ENCODE measurements at places on chromosomes 13 and 19. TPM values are rescaled to one million over a fixed set of nuclear protein-coding genes. Genes with fewer than 3 reads are reported as not detected.

The CALR3 gene
- total RNA-seq, result not detected

DNA sequence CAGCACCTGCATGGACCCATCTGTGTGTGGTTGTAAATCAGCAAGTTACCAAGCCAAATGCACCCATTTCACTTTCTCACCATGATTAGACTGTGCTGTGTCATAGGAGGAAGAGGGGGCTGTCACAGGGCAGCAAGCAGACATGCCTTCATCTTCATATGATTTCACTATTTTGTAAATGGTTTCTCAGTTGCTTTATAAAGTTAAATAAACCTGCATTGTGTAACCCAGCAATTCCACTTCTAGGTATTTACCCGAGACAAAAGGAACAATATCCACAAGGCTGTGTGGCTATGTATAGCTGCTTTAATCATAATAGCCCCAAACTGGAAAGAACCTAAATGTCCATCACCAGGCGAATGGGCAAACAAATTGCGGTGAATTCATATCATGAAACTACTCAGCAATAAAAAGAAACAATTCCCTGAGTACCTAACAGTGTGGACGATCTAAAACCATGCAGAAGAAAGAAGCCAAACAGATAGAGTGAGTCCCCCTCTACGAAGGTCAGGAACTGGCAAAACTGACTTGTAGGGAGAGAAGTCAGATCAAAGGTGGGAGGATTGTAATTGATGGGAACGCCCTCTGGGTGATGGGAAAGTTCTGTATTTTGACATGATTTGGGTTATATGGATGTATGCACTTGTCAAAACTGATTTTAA, 185.4 kb downstream of the COL4A1 start:
- DNase-seq, result no peak

The WBP4 gene
- total RNA-seq, result 12.1 TPM

- DNase-seq, result no peak
Observed at GRCh38 chr13:112531263-112531794, 56.6 kb downstream of the TUBGCP3 start.

The FLT1 gene
- total RNA-seq, result 35.8 TPM

The GJB2 gene
- 5.9 TPM for total RNA-seq

The TTYH1 gene
- total RNA-seq, result 0.32 TPM

DNA sequence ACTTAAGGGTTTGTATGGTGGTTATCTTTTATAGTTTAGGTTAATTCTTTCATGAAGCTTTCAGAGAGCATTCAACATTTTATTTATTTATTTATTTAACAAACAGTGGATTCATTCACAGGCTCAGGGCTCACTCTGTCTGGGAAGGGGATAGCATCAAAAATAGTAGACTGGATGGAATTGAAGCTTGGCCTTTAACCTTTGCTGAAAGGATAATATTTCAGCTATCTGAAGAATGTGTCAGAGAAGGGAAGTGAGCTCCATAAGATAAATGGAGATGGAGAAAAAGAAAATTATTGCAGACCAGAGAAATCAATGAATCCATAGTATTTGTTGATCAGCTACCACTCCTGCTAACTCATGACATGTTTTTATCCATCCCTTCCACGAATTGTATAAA, 305.6 kb downstream of the COG6 start:
- DNase-seq, result no peak

DNA sequence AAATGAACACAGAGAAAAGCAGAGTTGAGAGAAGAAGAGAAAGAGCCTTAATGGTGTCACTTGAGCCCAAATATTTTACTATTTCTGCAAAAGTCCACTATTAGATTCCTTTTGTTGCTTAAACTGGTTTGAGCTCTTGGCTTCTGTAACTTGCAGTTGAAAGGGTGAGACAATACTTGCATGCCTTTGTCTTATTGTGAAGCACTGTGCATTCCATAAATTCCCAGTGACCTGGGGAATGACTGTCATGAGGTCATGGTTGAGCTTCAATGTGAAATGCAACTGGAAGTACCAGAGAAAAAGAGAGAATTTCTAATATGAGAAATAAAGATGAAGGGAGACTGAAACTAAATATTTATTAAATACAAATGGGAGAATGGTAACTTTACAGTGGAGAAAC, 310.9 kb downstream of the TDRD3 start:
- no peak for DNase-seq

The TIMM50 gene
- 52.4 TPM for total RNA-seq

GRCh38 chr13:36094478-36094877, 36.7 kb downstream of the DCLK1 start:
- no peak for DNase-seq

DNA sequence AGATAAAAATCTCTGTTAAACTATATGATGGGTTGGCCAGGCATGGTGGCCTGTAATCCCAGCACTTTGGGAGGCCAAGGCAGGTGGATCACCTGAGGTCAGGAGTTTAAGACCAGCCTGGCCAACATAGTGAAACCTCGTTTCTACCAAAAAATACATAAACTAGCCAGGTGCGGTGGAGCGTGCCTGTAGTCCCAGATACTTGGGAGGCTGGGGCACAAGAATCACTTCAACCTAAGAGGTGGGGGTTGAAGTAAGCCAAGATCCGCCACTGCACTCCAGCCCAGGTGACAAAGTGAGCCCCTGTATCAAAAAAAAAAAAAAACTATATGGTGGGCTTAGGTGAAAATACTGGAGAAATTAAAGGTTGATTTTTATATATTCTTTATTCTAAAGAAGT, 11.3 kb downstream of the TBC1D4 start:
- DNase-seq, result no peak

GRCh38 chr13:111978546-111978945, 88.4 kb upstream of the SOX1 start:
- DNase-seq, result no peak

GRCh38 chr13:29763436-29764180, 86.8 kb downstream of the UBL3 start:
- DNase-seq, result no peak

The ZNF568 gene
- total RNA-seq, result 17.9 TPM

The HIPK4 gene
- total RNA-seq, result not detected

GRCh38 chr19:33098055-33098534, 17.1 kb downstream of the GPATCH1 start:
- DNase-seq, result no peak

The LILRA1 gene
- not detected for total RNA-seq

- no peak for DNase-seq
Observed at GRCh38 chr13:26568132-26568815, 10.8 kb downstream of the WASF3 start.

GRCh38 chr13:101150998-101151397, 265.3 kb downstream of the NALCN start:
- no peak for DNase-seq

- no peak for DNase-seq
Observed at GRCh38 chr13:25876247-25876646, 175.6 kb downstream of the SHISA2 start.

The U2AF1L4 gene
- total RNA-seq, result 83.6 TPM

GRCh38 chr19:37655301-37655688, at the start of gene ZFP30:
TSS of gene ZFP30 (minus strand) at chr19:37655465. CDS start at chr19:37647822, 7,643 bp downstream.
- peak; percentile 82 for DNase-seq

- DNase-seq, result peak; percentile 57
Observed at GRCh38 chr19:32646556-32646955, 28.4 kb downstream of the ANKRD27 start.

- DNase-seq, result no peak
Observed at GRCh38 chr19:17627161-17627560, 61.0 kb downstream of the UNC13A start.

The TUBA3C gene
- total RNA-seq, result not detected

The C1QTNF9 gene
- total RNA-seq, result 0.14 TPM

DNA sequence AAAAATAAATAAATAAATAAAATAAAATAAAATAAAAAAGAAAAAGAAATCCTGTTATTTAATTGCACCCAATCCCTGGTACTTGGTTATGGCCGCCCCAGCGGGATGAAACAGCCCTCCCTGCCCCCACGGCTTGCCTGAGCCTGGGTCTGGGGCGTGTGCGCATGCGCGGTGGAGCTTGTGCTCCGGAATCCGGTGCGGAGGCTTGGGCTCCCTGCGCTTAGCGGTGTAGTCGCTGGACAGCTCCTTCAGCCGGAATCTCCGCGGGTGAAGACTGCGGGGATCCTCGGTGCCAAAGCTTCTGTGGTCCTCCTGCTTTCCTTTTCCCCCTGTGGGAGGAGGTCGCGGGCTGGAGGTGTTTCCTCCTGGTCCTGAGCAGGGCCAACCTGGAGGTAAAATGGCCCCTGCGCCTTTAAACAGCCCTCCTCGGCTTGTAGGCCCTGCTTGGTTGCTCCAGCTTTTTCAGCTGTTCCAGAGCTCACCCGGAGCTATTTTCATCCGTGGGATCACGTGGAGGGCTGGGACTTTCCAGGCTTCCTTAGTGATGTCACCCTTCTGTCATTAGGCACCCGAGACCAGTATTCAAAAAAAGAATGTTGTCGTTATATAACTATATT, at the start of gene PLA2G4C:
Gene PLA2G4C (minus strand): TSS at position 468 of the 617 bp plus-strand sequence. CDS start 4,288 bp downstream, outside the sequence.
- DNase-seq, result peak; percentile 88

The VN1R4 gene
- not detected for total RNA-seq

The F10 gene
- total RNA-seq, result not detected

DNA sequence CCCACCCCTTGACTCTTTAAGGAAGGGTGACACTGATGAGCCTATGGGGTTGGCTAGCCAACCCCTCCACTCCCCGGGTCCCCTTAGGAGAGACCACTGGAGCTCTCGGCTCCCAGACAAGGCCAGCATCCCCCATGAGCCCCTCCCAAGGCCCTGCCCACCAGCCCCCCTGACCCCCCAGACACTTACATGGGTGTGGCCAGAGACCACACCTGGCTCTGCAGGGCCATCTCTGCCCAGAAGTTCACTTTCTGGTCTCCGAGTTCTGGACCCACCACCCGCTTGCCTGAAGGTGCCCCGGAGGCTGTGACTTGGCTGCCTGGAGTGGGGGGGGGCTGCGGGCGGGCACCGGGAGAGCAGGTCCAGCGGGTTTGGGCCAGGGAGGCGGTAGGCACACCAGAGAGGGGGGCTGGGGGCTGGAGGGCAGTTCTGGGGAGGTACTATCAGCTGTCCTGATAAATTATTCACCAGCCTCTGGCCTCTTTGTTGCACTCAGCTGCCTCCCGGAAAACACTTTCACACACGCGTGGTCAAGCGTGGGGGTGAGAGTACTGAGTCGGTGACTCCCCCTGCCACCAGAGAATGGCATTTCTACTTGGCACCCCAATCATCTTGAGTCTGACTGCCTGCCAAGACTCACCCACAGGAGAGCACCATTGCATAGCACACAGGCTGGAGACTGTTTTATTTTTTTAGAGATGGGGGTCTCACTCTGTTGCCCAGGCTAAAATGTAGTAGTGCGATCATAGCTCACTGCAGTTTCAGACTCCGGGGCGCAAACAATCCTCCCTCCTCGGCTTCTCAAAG, at the start of gene PALM3:
Gene PALM3 (minus strand): TSS at position 326 of the 807 bp plus-strand sequence. CDS start 96 bp downstream, at position 230.
- no peak for DNase-seq

DNA sequence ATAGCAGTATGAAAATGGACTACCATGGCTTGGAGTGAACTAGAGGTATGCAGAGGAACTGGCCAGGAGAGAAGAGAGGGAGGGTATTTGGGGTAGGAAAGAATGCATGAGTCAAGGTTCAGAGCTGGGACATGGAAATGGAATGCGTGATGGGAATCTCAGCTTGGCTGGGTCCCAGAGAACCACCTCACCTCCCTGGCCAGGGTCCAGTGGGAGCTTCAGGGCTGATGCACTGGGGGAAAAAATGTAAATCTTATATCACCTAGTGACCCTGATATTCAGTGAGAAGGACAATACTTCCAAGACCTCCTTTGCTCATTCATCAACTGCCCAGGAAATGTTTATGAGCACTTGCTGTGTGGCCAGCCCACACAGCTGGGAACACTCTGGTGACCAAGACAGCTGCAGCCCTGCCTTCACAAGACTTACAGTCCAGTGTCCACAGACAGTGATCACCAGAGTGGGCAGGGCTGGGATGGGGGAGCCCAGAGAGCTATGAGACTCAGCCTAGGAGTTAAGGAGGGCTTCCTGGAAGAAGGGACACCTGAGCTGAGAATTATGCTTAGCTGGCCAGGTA, 12.8 kb downstream of the IGSF23 start:
- DNase-seq, result no peak

The PODNL1 gene
- total RNA-seq, result not detected

The UGGT2 gene
- 0.14 TPM for total RNA-seq

DNA sequence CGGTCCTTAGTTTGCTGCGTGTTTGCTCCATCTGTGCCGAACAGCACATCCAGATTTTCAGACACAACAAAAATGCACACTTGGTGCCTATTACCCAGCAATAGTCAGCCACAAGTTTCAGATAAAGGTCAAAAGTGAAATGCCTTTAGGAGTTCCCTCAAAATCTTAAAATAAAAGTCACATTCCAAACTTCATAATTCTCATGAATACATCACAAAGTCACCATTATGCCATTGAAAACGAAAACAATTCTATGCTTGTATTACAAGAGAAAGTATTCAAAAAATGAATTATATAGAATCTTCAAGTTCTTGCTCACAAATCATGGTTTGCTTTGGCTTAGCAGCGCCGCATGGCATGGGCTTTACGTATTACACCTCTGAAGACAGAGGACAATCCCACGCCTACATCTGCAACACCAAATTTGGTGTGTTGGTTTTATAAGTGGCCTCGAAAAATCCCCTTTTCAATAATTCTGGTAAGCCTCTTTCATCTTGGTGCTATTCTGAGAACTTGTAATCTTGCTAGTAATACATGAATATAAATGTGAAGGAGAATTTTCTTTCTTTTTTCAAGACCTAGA, 26.6 kb downstream of the COL4A1 start:
- no peak for DNase-seq

GRCh38 chr13:51621602-51622001, 37.3 kb downstream of the WDFY2 start:
- no peak for DNase-seq

DNA sequence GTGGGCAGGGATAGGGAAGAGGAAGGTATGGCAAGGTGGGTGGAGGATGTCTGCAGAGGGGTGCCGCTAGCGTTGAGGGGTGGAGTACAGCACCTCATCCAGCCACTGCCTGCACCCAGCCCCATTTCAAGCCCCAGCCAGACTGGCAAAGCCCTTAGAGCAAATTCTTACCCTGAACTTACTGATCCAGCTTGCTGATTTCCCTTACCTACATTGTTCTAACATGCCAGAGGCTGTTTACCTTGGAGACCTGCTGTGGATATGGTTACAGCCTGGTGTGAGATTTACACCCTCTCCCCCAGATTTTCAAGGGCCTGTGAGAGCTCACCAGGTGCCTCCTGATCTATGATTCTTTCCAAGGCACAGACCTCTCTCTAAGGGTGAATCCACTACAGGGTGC, 86.0 kb downstream of the ZNF726 start:
- DNase-seq, result no peak

DNA sequence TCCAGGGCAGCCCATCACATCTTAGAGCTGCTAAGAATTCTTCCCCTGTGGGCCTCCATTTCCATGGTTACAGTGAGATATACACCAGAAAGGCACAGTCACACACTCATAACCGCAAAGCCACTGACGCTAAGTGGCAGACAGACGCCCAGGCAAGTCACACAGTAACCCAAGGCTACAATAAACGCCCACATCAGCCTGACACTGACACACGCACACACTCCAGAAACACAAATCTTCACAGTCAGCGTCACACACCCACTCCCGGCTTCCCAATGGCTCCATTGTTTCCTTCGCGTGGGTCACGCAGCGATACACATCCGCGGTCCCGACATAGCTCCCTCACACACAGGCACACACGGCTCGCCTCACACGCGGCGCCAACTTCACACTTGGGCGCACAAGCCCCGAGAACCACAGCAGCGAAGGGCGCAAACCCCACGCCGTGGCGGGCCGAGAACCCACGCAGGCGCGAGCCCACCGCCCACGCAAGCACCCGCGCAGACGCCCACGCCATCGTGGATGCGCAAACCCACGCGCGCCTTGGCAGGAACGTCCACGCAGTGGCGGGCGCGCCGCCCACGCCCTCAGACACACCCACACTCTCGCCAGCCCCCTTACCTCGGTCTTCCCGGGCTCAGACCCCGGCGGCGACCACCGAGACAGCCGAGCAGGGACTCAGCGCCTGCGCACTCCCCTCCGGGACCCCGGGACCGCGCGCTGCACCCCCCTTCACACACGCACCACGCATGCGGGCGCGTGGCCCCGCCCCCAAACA, at the start of gene ZNF667:
Gene ZNF667 (minus strand): TSS at position 695 of the 778 bp plus-strand sequence. CDS start 14,975 bp downstream, outside the sequence.
- peak; percentile 37 for DNase-seq

Measured in activated T-cell treated with anti-CD3 and anti-CD28 coated beads, Interleukin-2, amount 50 U/mL, for 72 hours (primary cell).